ENCODE measurements at places on chromosomes 6 and 20.

DNA sequence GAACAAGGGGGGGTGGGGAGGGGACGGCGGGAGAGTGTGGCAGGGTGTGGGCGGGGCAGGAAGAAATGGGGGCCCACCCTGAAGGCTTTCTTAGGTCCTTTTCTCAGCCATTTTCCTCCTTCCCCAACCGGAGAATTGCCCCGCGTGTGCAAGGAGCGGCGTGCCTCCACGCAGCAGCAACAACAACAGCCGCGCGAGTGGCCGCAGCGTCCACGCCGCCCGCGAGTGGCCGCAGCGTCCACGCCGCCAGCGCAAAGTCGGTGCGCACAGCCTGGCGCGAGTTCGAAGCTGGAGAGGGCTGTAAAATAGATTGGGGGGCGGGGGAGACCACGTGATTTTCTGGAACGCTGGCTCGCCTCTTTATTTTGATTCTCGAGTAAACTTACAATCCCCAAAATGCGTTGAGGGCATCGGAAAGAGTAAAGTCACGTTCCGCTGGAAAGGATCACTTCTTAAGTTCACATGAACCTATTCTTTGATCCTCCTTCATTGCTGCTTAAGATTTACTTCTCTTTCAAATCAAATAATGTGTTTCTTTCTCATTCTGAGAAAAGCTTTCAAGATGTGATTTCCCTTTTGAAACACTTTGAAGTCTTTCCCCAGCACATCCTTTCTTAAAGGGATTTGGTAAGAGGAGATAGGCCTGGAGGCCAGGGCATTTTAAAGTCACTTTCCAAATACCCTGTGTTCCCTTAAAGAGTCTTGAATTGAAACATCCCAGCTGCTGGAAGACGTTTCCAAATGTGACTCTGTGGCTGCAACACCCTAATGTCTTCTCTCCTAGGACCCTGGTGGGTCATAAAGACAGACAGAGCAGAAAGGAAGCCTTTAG lies 66.7 kb upstream of the ZNF217 start:
- no peak for DNase-seq

DNA sequence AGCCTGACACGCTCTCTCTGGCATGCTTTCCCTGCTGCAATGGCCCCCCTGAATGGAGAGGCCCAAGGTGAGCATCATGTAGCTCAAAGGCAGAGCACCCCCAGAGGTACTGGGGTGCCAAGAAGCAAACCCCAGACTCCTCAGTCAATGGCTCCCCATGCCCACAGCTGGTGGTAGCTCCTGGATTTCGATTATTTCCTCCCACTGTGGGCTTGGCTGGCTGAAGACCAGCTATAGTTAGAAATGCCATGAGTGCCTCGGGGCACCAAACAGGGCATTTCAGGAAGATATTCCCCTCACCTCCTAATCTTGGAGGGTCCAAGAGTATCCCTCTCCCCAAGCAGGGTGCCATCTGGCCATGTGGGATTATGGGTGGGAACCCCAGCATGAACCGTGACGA lies 16.8 kb downstream of the MAP1LC3A start:
- DNase-seq: no peak

DNA sequence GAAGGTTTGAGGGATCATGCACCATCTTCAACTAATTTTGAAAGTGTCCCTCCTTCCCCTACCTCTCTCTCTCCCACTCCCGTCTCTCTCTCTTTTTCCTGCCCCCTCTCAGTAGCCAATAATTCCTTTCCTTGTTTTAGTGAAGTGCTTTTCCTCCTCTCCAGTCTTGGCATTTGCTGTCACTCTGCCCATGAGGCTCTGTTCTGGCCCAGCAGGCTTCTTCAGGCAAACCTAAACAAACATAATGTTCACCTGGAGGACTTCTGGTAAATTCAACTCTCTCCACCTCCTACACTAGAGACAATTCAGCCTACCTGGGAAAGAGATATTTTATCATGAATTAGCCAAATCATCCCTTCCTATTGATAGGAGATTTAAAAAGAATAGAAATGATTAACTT lies 320.4 kb upstream of the RNF24 start:
- no peak for DNase-seq

- DNase-seq: peak; percentile 64
These were observed 691.7 kb upstream of the SLC35B3 start for GRCh38 chr6:9126878-9127560.

DNA sequence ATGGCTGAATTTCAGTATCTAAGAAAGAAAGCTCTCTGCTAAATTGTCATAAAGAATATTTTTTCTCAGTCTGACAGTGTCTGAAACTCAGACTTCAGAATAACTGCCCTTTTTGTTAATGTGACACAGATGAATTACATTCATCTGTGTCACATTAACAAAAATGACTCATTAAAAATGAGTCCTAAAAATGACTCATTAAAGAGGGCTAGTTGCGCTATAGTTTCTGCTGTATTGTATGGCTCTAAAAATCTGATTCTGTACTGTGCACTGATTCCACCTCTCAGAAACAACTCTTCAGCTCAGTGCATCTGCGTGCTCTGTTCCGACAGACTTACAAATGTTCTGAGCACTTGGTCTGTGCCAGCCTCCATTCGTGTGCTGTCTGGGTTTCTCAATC lies 15.0 kb downstream of the RNF114 start:
- DNase-seq: no peak

GRCh38 chr20:5835321-5835821 lies 85.2 kb downstream of the SHLD1 start:
- no peak for DNase-seq

- no peak for DNase-seq
These were observed 5.6 kb downstream of the ANKS1A start for GRCh38 chr6:34894693-34895092.

DNA sequence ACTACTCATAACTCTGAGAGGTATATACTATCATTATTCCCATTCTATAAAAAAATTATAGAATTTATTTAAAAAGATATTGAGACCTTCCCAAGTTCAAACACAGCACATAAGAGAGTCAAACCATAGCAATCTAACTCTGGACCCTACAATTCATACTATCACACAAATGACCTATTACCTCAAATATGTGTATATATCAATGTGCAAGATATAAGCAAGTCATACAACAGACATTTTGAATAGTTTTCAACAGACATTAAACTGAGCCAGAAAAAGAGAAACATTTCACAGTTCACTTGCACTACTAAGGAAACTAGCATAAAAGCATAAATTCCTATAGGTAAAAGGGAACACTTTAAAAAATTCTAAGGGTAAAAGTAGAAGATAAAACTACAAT lies 11.7 kb downstream of the PHIP start:
- DNase-seq: no peak

- DNase-seq: peak; percentile 14
These were observed 470.9 kb downstream of the TFAP2A start for GRCh38 chr6:9943986-9944385.

GRCh38 chr20:58461899-58462298 lies 53.3 kb downstream of the APCDD1L start:
- DNase-seq: no peak

- DNase-seq: no peak
These were observed 7.3 kb upstream of the DOK5 start for GRCh38 chr20:54468082-54468481.

DNA sequence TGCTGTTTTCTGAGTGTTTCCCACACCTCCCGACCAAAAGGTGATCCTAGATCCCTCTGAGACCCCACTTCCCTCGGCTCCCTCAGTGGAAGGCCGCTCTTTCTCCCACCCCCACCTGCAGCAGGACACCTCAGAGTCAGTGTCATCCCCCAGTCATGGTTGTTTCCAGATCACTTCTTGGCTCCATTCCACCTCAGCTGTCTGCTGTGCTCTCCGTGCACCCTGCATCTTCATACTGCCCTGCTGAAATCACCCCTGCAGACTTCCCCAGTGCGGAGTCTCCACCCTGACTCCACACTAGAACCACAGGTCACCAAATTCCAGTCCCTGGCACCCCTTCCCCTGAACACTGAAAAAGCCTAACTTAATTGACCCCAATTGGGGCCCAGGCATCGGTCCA lies 255.1 kb upstream of the CDYL start:
- DNase-seq: peak; percentile 18

DNA sequence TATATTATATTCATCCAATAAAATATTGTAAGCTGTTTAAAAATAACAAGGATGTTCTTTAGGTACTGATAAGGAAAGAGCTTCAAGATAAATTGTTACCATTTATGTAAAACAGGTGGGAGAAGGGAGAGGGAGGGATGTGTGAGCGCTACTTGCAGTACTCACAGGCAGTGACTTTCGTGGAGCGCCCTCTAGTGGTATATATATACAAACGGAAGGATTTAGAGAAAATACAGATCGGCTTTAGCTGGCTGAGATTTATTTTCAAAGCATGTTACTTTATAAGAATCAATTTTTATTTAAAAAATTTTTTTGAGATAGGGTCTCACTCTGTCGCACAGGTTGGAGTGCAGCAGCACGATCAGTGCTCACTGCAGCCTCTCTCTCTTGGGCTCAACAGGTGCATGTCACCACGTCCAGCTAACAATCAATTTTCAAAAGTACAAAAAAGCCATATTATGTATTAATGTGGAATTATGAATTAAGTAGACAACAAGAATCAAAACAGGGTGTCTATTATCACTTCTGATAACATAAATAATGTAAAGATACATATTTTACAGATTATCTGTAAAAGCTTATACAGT lies 3.3 kb upstream of the MOG start:
- peak; percentile 58 for DNase-seq

DNA sequence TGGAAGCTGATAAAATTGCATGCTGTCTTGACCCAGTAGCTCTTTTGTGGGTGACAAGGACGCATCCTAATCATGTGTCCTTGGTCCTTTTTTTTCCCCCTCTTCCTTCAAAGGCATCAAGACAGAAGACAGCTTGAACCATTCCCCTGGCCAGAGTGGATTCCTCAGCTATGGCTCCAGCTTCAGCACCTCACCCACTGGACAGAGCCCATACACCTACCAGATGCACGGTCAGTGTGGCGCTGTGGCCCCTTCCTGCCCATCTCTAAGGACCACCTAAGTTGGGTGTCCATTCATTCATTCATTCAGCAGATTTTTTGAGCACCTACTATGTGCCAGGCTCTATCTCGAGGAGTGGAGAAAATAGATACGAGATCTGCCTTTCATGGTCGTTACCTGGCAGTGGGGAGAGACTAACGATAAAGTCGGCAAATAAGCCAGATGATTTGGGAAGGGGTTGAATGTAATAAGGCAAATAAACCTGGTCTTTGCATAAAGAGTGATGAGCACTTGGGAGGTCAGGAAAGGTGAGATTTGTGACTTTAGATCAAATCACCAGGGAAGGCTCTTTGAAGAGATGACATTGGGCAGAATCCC lies 121.5 kb downstream of the EYA2 start:
- no peak for DNase-seq

- no peak for DNase-seq
These were observed 34.9 kb upstream of the ALDH8A1 start for GRCh38 chr6:134984821-134985220.

DNA sequence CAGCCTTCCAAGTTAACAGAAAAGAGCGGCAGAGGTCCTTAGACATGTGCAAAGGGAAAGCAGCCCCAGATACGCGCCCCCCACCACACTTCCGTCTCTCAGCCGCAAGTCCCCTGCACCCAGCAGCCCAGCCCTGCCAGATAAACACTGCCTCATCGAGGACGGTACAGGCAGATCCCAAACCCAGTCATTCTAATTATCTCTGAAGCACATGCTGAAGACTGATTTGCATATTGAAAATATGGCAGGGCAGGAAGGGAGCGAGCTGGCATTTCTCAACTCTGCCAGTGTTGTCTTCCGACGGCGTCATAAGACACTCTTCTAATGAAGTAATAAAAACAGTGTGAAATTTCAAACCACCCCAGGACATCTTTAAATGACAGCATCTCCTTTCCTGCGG lies 122.8 kb upstream of the CDH4 start:
- no peak for DNase-seq

GRCh38 chr20:35978041-35978513 lies 9.7 kb downstream of the CNBD2 start:
- DNase-seq: no peak

- no peak for DNase-seq
These were observed 1196.7 kb upstream of the CITED2 start for GRCh38 chr6:140571145-140571544.

- DNase-seq: no peak
These were observed 63.1 kb upstream of the UNC93A start for GRCh38 chr6:167227984-167228383.

DNA sequence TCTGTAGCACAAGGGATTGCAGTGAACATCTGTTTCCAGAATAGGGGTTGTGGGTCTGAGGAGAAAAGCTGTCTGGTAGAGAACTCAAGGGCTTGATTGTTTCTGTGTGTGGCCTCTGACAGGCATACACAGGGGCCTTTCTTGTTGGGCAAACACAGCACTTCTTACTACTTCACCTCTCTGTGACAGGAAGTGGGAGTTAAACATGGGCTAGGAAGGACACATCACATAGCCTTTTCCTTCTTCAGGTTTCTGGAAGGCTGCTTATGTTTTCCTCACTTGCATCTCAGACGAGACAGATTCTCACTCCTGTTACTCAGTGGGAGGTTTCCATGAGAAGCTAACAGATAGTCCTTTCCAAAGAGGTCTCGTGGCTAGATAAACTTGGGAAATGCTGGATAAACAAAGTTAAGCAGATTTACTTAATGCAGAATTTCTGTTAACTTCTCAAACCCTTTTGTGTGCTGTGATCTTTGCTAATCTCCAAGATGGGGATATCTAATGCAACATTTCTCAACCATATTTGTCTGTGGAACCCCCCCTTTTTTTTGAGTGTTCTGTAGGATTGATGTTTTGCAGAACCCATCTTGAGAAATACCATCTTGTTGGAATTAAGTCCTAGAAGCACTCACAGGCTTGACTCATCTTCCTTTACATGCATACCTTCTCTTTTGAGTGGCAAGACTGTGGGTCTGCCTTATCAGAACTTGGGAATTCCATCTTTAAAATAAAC lies 41.9 kb upstream of the RNF8 start:
- peak; percentile 29 for DNase-seq

- DNase-seq: no peak
These were observed 76.4 kb upstream of the ADGRF4 start for GRCh38 chr6:47621838-47622449.

DNA sequence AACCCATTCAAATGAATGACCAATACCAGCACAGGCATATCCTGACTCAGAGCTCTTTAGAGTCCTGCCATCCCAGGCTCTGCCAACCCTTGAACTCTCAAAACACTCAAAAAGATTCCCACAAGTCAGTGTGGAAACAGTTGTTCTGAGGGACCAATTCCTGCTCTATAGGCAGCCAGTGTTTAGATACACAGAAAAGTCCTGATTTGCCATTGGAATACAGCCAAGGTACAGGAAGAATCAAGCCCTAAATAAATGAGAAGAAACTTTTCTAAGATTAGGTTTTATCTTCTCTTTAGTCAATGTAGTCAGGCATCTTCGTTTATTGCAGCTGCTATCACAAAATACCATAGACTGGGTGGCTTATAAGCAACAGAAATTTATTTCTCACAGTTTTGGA lies 626.8 kb upstream of the ARID1B start:
- DNase-seq: no peak

All from muscle of back (tissue), 13 donors.